ENCODE measurements at places on chromosomes 3 and 15. TPM values are rescaled to one million over a fixed set of nuclear protein-coding genes. Genes with fewer than 3 reads are reported as not detected.

GNAT1 gene
- total RNA-seq: not detected

- no peak overlapping the region for H3K4me3 ChIP-seq
- H3K27ac ChIP-seq: no peak overlapping the region
- no peaks in the 10 kb centered on the region for H3K36me3 ChIP-seq
Observed at GRCh38 chr15:39365873-39366272, 215.0 kb upstream of the THBS1 start.

- no peak for DNase-seq
- H3K36me3 ChIP-seq: no peaks in the 10 kb centered on the region
- no peaks in the 10 kb centered on the region for H3K4me1 ChIP-seq
- H3K27me3 ChIP-seq: no peaks in the 10 kb centered on the region
- H3K27ac ChIP-seq: no peak overlapping the region
Observed at GRCh38 chr3:171163101-171164066, 136.9 kb upstream of the SLC2A2 start.

DNA sequence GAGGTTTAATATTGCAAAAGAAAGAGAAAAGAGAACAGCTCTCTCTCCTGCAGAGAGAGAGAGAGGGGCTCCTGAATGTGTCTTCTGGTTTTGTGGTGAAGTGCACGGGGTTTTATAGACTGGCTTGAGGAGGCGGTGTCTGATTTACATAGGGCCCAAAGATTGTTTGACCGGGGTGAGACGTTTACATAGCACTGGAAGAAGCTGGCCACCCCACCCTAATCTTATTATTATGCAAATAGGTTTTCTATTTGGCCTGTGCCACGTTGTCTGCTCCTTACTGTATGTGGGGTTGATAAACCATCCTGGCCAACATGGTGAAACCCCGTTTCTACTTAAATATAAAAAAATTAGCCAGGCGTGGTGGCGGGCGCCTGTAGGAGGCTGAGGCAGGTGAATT lies 268.6 kb downstream of the SV2B start:
- H3K36me3 ChIP-seq: no peaks in the 10 kb centered on the region
- no peaks in the 10 kb centered on the region for H3K4me1 ChIP-seq
- no peak for DNase-seq
- H3K27ac ChIP-seq: no peak overlapping the region
- H3K4me3 ChIP-seq: no peak overlapping the region
- H3K27me3 ChIP-seq: no peaks in the 10 kb centered on the region

- no peak for DNase-seq
- H3K4me3 ChIP-seq: peak overlapping the region; percentile 44
- peaks cover 29% of the 10 kb centered on the region for H3K4me1 ChIP-seq
- H3K27ac ChIP-seq: no peak overlapping the region
- H3K27me3 ChIP-seq: peaks cover 27% of the 10 kb centered on the region
Observed at GRCh38 chr15:64152507-64153387, 1.2 kb downstream of the SNX22 start.

GRCh38 chr3:49799761-49800160 lies at the start of gene CDHR4:
CDHR4 (minus strand) TSS chr3:49799873; CDS start chr3:49799812, 61 bp downstream.
- H3K4me1 ChIP-seq: no peaks in the 10 kb centered on the region
- no peak for DNase-seq
- no peaks in the 10 kb centered on the region for H3K27me3 ChIP-seq
- no peak within 1 kb of the TSS for H3K27ac ChIP-seq
- no peaks in the 10 kb centered on the region for H3K36me3 ChIP-seq

- peaks cover 65% of the 10 kb centered on the region for H3K36me3 ChIP-seq
- no peaks in the 10 kb centered on the region for H3K4me1 ChIP-seq
- H3K27ac ChIP-seq: no peak overlapping the region
- no peaks in the 10 kb centered on the region for H3K27me3 ChIP-seq
- no peak for DNase-seq
- H3K4me3 ChIP-seq: no peak overlapping the region
Observed at GRCh38 chr15:44616974-44617373, 46.5 kb downstream of the SPG11 start.

All from sigmoid colon (tissue), 7 donors.